ENCODE measurements at places on chromosomes 16 and 17.
A peak's percentile ranks its signal among the peaks of the same experiment; 100 is the strongest.

GRCh38 chr17:6498356-6498755, 54.1 kb downstream of the PIMREG start:
- no peak for DNase-seq

DNA sequence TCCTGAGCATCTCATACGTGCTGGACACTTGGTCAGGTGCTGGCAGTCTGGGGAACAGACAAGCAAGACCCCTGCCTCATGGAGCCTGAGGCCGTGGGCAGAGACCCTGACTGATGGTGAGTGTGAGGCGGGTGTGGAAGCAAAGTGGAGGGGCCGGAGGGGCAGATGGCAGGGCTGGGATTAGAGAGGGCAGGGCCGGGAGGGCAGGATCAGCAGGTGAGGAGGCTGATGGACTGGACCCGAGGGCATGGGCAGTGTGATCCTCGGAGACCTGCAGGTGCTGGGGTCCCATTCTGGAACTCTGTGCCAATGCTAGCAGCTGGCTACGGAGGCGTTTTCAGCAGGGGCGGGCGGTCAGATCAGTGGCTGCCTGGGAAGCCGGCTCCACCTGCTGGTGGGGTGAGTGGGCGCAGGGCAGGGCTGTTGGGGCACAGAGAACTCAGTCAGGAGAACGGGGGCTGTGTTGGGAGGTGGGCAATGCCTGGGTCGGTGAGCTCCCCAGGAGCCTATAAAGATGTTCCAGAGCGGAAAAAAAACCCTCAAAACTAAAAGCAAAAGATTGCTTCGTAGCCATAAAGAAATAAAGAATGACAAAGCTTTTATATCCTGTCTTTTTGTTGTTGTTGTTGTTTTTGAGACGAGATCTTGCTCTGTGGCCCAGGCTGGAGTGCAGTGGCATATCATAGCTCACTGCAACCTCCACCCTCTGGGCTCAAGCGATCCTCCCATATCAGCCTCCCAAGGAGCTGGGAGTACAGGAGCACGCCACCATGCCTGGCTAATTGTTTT, 8.9 kb upstream of the C16orf74 start:
- DNase-seq = peak; percentile 14

- DNase-seq = peak; percentile 27
Measured at GRCh38 chr16:4313563-4314531, 2.0 kb upstream of the GLIS2 start.

DNA sequence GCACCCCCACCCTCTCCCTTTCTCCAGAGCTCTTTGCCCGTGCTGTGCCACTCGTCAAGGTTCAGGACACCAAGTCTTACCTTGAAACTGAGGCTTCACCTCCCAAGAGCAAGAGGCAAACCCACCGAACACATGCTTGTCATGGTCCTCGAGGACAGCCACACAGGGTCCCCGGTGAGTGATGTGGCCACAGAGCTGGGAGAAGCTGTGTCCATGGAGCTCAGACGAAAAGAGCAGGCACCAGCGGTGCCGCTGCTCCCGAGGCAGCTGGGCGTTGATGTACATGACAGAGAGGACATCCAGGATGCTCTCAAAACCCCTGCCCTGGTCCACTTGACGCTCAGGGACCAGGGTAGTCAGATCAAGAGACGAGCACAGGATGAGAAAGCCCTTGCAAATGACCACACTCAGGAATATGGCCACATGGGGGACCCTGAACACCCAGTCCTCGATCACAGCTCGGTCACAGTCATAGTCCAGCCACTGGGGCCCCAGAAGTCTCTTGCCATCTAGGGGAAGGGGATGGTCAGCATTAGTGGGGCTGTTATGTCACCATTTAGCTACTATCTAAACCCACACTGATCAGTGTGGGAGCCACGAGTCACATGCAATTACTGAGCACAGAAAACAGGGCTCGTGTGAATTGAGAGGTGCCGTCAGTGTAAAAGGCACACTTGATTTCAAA, 17.8 kb downstream of the MEAK7 start:
- no peak for DNase-seq

- DNase-seq = no peak
Measured at GRCh38 chr17:80421381-80422090, 6.6 kb downstream of the ENDOV start.

DNA sequence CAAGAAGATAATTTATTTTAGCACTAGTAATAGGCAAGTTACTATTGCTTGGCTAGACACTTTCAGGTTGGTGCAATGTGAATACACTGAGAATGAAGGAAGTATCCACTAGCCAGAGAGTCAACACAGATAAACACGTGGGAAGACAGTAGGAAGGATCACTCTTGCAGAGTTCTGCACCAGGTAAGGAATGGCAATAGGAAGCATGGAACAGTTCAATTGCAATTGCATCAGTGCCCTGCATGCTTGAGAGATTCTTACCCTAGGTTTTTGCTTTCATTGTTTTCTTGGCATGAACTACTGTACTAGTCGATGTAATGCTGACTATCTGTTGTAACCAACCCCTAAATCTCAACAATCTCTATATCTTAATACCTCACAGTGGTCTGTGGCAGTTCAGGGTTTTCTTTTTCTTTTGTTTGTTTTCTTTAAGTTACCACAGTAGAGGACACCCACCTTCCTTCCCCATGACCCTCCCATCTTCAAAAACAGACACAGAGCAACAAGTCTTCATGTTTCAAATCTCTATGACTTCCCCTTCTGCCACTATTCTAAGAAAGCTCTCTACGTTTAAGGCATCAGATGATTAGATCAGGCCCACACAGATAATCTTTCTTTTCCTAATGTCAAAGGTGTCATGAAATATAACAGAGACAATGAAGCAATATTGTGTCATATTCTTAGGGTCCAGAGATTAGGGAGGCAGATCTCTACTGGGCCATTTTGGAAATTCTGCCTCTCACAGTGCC, 18.1 kb upstream of the ABCA8 start:
- no peak for DNase-seq
